Stimulated activated CD4-positive, alpha-beta T cell treated with anti-CD3 and anti-CD28 coated beads, Interleukin-4, amount 100 ng/mL, for 48 hours (primary cell): ENCODE measurements at places on chromosomes 4 and X.

- no peak for DNase-seq
These were observed 606.0 kb upstream of the HTR2C start for GRCh38 chrX:113977887-113978286.

GRCh38 chr4:81255524-81255923, 40.5 kb upstream of the PRKG2 start:
- no peak for DNase-seq

- no peak for DNase-seq
These were observed 359.7 kb downstream of the ADAM29 start for GRCh38 chr4:175277816-175278215.

GRCh38 chr4:15805583-15806517, 27.7 kb downstream of the CD38 start:
- no peak for DNase-seq

- DNase-seq = peak; percentile 30
These were observed 41.5 kb downstream of the DTHD1 start for GRCh38 chr4:36322921-36323354.

DNA sequence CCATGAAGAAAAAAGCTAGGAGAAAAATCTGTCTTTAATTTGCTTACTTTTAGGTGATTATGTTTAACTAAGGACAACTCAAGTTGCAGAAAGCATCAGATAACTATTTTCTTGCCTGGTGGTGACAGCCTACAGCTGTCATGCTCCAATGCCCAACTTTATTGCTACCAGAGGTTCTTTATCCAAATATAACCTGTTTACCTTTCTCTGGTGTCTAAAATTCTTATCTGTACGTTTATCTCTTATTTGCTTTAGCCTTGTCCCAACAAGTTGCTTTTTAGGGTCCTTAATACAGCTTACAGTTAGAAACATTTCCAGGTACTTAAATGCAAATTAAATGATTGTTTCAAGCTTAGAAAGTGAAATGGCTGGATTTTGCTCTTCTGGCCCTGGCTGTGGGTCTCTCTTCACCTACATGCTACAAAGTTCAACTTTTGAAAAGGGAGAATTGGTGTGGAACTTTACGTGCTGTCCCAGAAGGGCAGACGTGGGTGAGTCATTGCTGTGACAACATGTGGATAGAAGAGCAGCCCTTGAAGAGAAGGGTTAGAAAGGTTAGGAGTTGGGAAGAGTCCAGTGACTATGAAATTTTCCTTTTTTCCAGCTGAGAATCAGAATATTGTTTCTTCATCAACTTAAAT, 60.7 kb downstream of the HPGD start:
- DNase-seq = no peak

GRCh38 chr4:107044170-107044569, 8.1 kb upstream of the DKK2 start:
- no peak for DNase-seq

DNA sequence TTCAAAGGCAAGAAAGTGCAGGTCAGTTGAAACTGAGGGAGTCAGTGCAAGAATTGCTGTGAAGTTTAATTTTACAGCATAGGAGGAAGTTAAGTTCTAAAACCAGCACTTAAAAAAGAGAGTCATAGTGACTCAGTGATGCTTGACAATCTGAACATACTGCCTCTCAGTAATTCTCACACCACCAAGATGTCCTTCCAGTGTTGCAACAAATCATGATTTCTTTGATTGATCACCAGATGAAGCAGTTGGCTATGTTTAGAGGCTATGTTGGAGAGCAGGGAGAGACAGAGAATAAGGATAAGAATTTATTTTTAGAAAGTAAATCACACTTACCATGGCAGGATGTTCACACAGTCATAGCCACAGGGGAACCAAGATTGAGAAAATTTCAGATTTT, 13.2 kb downstream of the TRIM2 start:
- no peak for DNase-seq

DNA sequence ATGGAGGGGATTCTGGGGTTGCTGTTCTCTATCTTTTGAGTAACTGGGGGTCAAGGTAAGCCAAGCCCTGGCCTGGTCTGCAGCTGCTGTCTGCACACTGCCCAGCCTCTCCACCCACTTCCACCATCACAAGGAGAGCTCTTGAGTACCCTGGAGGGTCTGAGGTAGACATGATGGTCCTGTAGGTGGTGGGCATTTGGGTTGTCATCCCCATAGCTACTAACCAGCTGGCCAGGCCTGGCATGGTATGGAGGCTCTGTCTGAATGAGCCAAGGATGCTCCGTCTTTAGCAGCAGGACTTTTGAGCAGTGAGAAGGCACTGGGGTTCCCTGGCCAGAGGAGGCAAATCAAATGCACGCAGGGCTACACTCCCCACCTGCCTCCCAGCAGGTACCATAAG, 82.7 kb downstream of the NHSL2 start:
- DNase-seq = no peak

DNA sequence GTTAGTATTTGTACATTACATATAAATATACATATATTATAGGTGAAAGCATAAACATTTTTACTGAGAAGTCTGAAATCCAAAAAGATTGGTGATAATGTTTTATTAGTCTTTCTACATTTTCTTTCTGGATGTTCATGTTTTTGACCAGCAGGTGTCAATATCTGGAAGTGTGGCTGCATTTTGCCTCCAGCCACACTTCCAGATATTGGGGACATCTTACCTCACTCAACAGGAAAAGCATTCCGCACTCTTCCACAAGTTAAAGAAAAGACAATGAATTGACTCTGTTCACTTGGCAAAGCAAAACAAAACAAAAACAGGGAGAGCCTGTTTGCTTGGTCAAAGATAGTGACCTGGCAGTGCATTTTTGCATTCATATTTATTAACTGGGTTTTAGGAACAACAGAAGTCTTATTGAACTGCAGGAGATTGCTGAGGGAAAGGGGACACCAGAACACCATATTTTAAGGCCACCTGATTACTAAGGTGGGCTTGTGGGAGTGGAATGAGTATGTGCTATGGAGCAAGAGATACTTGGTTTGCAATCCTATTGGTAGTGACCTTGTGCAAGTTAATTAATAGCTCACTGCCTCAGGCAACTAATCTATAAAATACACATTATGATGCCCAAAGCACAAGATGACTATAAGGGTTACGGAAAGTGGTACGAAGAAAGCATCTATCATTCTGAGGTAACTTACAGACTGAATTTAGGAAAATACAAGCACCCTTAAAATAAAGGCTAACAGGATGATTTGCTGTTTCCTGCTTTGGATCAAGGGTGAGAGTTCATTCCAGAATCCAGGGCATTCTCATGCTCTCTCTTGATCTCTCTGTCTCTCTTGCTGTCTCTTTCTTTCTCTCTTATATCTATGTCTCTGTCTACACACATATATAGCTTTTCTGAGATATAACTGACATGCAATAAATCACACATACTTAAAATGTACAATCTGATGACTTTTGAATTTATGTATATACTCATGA, 389.9 kb upstream of the EMCN start:
- DNase-seq = no peak

DNA sequence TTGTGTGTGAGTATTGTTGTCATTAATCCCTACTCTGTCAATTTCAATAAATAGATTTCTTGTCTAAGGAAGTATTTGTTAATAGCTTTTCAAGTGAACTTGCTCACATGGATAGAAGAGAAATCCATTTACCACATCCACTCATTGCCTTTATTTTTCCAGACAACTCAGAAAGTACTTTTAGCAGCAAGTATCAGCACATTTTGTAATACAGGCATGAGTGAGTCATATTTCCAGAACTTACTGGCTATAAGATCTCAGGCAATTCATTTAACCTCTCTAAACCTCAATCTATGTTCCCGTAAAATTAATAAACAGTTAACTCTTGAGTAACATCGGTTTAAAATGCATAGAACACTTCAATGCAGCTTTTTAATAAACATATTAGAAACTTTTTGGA, 317.9 kb upstream of the PCDH7 start:
- no peak for DNase-seq

DNA sequence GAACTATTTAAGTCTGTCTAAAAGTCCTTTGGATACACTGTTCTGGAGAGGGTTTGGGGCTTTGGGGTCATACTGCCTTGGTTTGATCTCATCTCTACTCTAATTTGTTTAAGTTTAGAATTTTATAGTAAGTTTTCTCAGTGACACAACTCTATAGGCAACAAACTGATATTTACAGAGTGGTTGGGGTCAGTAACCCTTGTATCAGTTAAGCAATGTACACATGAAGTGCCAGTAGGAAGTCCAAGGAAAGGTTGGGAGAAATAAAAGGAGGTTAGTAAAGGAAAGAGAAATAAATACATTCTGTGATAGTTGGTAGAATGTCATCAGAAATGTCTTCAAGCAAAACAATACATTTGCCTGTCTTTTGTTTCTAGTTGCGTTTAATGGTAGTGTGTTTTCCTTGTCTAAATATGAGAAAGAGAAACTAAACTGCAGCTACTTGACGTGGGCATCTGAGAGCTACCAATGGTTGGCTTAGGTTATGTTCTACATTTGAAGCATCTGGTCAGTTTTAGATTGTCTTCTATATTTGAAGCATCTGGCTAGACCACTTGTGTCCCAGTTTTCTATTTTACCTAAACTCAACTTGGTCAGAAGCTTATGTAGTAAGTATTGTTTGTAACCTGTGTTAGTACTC, 6.9 kb downstream of the ATP7A start:
- DNase-seq = no peak

DNA sequence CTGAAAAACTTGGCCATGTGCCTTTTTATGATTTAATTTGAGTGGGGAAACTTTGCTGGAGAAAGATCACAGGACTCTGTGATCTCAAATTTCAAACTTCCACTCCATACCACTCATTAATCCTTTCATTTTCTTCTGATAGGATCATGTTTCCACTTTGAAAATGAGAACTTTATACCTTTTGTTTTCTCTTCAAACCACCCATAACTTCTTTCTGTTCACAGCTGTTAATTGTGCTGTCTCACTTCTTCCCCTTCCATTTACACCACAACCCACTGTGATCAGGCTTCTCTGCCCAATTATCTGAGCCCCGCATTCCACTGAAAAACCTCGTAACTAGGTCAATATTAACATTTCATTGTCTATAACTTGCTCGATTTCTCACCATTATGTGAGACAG, 47.0 kb upstream of the ARSJ start:
- DNase-seq = no peak

DNA sequence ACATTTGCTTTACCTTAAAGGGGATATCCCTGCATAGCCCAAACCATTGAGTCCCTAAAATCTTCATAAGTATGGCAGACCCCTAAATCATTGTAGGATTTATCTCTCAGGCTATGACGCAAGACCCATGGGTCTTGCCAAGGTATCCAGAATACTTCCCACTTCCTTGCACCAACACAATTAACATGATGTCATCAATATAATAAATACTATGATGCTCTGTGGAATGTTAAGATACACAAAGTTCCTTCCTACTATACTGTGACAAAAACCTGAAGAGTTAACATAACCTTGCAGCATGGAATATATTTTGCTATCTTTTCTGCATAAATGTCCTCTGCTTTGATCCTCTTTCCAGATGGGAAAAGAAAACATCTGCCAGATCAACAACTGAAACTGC, 49.9 kb upstream of the TMEM184C start:
- DNase-seq = no peak

GRCh38 chr4:53963781-53964180, 100.6 kb downstream of the CHIC2 start:
- DNase-seq = no peak

DNA sequence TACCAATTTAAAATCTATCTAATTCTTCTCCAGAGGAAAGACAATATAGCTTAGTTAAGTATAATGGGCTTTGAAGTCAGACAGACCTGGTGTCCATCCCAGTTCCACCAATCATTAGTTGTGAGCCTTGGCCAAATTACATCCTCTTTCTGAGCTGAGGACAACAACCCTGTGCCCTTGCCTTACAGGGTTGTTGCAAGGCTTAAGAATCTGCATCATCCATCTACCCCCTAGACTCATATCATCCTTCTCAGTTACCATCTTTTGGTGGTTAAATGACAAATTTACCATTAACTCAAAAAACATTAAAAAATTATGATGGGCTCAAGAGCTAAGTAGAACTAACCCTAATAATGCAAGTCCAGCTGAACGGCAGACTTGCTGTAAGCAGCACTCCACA, 51.6 kb downstream of the NAP1L5 start:
- no peak for DNase-seq

DNA sequence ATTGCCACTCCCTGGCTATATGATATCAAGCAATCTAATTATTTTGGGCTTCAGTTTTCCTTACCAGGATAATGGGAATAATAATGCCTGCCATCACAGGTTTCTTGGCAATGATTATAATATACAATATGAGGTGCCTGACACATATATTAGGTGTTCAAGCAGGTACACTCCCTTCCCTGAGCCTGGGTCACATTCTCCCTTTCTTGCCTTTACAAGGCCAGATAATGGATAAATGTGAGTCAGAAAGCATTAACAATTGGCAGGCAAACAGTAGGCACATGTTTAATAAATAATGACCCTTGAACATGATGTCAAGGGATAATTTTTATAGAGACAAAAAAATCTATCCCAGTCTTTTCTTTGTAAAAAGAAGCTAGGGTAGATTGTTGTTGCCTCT, 17.2 kb downstream of the NDP start:
- no peak for DNase-seq

DNA sequence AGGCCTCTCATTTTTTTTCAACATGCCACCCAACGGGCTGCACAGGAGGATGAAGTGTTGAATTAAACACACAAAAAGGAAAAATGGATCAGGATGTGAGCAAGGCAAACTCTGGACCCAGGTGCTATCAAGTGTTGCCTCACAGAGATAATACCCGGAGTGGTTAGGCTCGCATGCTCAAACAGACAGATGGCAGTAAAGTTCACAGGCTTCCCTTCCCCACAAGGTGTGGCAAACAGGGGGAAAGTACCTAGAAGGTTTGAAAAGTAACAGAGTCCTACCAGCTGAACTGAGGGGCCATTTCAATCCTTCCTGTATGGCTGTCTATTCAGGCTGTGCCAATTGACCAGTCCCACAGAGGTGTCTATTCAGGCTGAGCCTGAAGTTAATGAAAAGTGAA, 123.9 kb upstream of the GC start:
- DNase-seq = no peak

- no peak for DNase-seq
These were observed 176.5 kb downstream of the FBXW7 start for GRCh38 chr4:152359208-152360044.

GRCh38 chr4:2837904-2838496, 5.6 kb upstream of the ADD1 start:
- no peak for DNase-seq

DNA sequence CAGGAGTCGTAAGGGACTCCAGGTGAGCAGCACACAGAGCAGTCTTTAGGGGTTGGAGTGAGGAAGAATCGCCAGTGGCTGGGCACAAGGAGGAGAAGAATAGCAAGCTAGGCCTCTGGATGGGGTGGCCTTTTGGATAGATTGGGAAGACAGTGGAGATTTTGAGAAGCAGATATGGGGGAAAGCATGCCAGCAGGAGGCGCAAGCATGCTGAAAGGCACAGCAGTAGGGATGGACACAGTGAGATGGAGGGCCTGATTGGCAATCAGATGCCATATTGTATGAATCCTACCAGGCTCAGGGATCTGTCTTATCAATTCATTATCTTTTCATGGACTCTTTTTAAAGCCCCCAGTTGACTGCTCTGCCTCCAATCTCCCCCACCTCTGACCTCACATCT, 60.4 kb upstream of the MAGEA4 start:
- DNase-seq = no peak
